ENCODE measurements at places on chromosomes 7 and 10. TPM values are rescaled to one million over a fixed set of nuclear protein-coding genes. Genes with fewer than 3 reads are reported as not detected.

CUZD1 gene
- total RNA-seq = 0.65 TPM

WNT2 gene
- under 0.01 TPM for total RNA-seq

PUS7 gene
- 51.3 TPM for total RNA-seq

TAF5 gene
- 3.3 TPM for total RNA-seq

COL17A1 gene
- 2.3 TPM for total RNA-seq

CNNM1 gene
- total RNA-seq = 0.10 TPM

PALD1 gene
- 130 TPM for total RNA-seq

GLI3 gene
- 3.6 TPM for total RNA-seq

CSTF2T gene
- total RNA-seq = 20.1 TPM

IKZF1 gene
- not detected for total RNA-seq

TMEM229A gene
- not detected for total RNA-seq

CYP26A1 gene
- total RNA-seq = 1.3 TPM

PRR15 gene
- 0.48 TPM for total RNA-seq

RNF32 gene
- total RNA-seq = not detected

WEE2 gene
- total RNA-seq = not detected

PRSS58 gene
- not detected for total RNA-seq

SUN3 gene
- total RNA-seq = not detected

VENTX gene
- not detected for total RNA-seq

A1CF gene
- total RNA-seq = not detected

GFRA1 gene
- 0.86 TPM for total RNA-seq

MINDY3 gene
- total RNA-seq = 28.4 TPM

GRM8 gene
- total RNA-seq = not detected

C10orf71 gene
- total RNA-seq = not detected

TMEM139 gene
- not detected for total RNA-seq

KLF14 gene
- not detected for total RNA-seq

SFTPA2 gene
- total RNA-seq = not detected

CHRM2 gene
- total RNA-seq = not detected
